Fibroblast of skin of back (primary cell): ENCODE measurements at places on chromosomes 4 and X.
A peak's percentile ranks its signal among the peaks of the same experiment; 100 is the strongest.

- DNase-seq = no peak
Observed at GRCh38 chr4:168129046-168129772, 36.9 kb downstream of the ANXA10 start.

DNA sequence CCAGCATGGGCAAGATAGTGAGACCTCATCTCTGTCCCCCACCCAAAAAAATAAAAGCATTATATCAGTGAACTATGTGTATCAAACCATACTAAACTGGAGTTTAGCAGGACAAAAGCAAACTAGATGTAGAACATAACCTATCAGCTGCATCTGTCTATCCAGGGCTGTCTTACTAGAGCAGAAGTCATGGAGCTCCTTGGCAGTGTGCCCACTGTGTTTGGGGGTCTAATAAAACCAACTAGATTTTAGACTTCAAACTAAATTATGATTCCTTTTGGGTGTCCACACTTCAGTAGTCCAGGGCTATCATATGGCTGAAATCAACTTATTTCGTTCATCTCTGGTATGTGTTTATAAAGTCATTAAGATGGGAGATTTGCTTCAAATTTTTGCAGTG, 8.3 kb downstream of the SLBP start:
- DNase-seq = no peak

- no peak for DNase-seq
Observed at GRCh38 chrX:13419918-13420317, 100.1 kb upstream of the ATXN3L start.

DNA sequence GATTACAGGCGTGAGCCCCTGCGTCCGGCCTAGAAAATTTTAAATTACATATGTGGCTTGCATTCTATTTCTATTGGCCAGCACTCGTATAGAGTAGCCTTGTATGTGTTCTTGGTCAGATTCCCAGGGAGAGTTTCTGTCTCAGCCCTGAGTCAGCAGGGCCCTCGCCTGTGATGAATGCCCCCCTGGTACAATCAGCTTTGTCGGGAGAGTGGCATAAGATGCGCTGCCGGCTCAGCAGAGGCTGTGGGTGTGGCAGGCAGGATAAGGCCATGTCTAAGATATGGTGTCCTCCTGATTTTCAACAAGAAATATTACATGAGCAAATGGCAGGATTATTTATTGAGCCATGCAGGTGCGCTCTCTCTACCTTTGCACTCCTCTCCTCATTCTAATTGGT, 1.6 kb upstream of the REELD1 start:
- no peak for DNase-seq

GRCh38 chr4:825971-826330, at the start of gene CPLX1:
Gene CPLX1, minus strand, starts transcription at chr4:826129. Its CDS starts 1,607 bp downstream, at chr4:824522.
- no peak for DNase-seq

- DNase-seq = no peak
Observed at GRCh38 chrX:112738347-112739033, 58.8 kb upstream of the LHFPL1 start.

DNA sequence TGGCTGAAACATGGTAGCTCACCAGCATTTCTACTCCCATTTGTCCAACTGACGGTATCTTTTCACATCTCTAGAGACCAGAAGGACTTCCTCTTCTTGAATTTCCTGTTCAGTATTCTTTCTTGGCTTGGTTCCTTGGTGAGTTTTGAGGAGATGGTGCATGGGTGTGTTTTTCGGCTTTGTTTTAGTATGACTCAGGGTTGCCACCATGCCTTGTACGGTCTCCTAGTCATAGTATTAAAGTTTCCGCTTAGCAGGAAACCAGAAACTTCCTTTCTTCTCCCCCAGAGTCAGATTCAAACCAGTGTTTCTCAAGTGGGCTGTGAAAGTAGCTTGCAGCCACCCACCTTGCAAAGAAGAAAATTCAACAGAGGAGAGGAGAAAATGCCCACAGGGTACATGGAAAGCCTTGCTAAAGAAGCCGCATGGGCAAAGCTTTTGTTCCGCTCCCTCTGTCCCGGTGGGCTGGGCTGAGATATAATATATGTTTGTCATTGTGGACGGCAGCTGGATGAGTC, 5.7 kb downstream of the CD99 start:
- DNase-seq = peak; percentile 95
